Breast epithelium (tissue), 4 donors: ENCODE measurements at places on chromosomes 2 and 18.

GRCh38 chr2:166803373-166804000 lies 84.8 kb upstream of the XIRP2 start:
- DNase-seq = no peak

DNA sequence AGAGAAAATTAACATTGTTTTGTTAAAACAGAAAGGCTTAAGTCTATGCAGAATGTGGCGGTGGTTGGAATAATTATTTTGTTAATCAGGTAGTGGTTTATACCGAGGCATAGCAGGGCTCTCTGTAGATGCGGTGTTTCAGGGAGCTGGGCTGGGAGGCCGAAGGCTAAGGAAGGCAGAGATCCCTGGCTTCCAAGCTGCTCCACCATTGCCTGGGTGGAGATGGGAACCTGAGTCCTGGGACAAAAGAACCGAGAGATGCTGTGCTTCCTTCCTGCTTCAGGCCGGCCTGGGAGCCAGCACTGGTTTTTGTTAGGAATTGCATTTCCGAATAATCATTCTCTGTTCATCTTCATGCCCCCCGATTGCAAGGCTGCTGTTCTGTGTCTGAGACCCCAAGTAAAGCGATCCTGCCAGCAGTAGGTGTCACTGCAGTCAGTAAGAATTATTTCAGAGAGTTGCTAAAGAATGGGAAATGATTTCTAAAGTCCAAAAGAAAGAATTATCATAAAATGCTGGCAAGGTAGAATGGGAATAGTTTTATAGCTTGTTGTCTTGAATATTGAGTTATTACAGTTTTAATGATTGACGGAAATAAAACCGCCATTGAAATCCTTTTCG lies 824.9 kb downstream of the GALR1 start:
- no peak for DNase-seq

DNA sequence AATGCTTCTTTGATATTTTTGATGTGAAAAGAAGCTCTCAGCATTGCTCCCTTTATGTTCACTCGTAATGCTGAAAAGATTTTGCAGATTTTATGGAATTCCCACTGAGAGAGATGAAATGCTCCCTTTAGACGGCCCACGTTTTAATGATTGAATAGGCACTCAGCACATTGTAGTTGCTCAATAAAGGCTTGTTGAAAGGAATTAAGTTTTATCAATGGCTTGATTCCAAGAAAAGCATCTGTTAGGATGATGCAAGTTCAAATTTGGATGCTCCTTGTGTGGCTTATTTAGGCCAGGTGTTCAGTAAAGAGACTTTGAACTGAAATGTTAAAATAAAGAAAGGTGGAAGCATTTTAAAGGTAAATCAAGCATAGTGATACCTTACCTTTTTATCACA lies 725.1 kb downstream of the EPHA4 start:
- no peak for DNase-seq

- no peak for DNase-seq
These were observed 209.2 kb downstream of the MYCN start for GRCh38 chr2:16149349-16150243.

DNA sequence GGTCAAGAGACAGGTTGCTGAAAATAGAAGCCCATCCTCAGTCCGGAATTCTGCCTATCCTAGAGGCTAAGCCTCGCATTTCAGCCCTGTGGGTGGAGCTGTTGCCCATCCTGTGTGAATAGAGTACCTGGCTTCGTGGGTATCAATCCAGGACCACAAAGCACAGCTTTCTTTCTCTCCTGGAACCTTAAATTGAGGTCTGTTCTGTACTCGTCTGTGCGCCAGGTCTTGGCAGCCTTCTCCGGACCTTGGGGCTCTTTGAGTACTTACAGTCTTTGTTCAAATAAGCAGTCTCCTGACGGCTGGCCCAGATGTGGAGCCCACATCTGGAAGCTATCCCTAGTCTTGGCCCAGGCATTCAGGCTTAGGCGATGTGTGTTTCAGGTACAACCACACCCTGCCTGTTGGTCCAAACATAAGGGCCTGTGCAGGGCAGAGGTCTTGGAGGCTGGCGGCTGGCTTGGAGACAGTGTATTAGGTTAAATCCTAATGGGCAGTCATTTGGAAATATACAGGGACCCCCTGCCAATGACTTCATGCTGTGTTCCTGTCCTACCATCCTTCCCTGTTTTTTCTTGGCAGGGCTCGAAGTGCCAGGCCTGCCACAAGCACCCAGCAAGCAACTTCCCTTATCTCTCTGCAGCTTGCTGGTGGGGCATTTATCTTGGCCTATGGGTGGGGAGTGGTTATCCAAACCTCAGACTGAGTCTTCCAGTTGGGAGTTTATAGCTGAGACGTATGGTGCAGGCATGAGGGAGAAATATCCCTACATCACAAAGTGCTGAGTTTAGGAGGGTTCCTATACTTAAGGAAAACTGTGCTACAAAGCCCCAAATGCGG lies 294.1 kb downstream of the BCL2 start:
- DNase-seq = peak; percentile 61

DNA sequence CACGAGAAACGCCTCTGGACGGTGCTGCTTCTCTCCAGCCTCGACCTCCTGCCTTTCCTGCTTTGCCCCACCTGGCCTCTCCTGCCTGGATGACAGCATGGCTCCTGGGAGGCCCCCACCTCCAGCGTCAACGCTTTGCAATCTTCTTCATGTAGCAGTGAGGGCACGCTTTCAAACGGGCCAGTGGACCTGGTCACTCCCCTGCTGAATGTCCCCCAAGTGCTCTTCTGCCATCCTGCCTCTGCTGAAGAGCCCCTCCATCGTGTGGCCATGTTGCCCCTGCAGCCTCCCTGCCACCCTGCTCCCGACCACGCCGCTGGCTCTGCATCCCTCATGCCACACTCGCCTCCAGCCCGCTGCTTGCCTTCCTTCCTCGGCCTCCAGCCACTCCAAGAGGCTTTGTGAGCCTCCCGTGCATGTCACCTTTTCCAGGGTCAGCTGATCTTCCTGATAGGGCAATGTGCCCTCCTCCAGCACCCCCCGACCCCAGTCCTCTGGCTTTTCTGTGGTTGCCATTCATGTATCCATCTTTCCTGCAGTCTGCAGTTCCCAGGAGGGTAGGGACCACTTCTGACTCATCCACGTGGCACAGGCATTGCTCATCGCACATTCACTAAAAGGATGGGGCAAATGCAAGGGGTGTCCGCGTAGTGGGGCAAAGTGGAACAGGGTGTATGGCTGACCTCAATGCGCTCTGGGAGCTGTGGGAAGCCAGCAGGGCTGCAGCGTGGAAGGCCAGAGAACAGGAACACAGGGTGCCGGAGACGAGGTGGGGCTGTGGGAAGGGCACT lies 268.8 kb downstream of the TWIST2 start:
- no peak for DNase-seq

- DNase-seq = no peak
These were observed 162.8 kb downstream of the DIS3L2 start for GRCh38 chr2:232124309-232124708.

GRCh38 chr2:9629222-9630116 lies 1.3 kb downstream of the YWHAQ start:
- no peak for DNase-seq

DNA sequence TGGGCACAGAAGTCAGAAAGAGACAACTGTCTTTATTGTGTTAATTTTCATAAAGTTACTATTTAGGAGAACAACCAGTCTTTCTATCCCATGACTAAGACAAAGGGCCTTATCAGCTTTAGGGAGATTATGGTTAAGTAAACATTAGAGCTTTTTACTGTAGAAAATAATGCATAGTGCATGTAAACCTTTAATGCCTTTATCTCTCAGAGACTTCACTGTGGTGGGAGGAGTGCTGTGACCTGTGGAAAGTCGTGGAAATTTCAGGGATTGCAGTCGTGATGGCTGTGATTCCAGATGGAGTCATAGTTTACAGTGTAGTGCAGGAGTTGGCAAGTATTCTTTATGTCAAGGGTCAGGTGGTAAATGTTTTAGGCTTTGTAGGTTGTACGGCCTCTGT lies 15.8 kb downstream of the ZNF236 start:
- no peak for DNase-seq

DNA sequence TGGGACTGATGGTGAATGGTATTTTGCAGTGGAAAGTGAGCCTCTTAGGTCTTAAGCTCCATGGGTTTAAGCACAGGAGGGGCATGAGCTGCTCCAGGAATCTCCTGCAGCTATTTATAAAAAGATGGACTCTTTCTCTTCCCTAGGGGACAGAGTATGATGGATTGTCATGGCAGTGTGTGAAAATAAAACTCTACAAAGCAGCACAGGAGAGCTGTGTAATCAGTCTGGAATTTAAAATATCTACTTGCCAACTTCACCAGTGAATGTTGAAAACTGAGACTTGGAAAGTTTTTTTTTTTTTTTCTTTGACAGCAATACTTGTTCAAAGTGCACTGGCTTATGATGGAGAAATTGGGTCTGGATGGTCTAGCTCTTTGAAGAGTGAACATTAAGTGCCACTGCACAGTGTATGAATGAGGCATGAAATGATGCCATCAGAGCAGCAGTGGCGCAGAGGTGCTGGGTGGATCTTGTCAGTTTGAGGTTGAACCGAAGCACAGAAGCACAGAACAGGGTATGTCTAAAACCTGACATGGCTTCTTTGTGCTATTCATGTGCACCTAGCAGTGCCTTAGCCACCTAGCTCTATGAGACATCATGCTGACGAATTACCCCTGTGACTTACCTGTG lies 245.4 kb downstream of the PTPRM start:
- DNase-seq = no peak

DNA sequence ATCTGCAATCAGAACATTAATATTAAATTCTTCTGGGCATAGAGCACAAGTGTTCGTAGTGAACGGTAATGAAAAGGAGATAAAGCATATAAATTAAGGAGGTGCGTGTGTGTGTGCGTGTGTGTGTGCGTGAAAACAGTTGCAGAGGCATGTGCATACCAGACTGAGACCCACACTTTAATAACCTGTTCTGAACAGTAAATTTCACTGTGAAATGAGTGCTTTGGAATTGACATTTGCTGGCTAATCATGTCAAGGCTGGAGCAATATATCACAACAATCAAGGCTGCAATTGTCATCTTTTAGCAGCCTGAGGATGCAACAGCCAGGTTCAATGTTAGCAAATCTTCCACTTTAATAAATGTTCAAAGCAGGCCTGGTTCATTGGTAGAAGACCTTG lies 57.9 kb downstream of the DCDC2C start:
- no peak for DNase-seq

DNA sequence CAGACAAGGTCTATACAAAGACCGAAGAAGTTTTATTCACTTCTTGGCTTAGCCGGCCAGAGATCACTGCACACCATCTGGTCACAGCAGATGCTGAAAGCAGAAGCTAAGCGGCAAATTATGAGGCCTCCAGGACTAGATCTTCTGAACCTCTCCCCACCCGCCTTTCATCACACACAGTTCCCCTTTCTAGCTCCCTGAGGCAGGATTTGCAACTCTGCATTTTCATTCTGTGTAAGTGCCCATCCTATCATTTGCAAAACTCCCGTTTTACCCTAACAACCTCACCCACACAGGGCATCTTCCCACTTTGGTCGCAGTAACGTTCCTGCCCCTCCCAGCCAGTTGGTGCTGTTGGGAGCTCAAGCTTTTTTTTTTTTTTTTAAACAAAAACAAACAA lies 3.1 kb upstream of the MOB1A start:
- DNase-seq = no peak

GRCh38 chr2:134900151-134900550 lies 18.5 kb upstream of the CCNT2 start:
- no peak for DNase-seq

DNA sequence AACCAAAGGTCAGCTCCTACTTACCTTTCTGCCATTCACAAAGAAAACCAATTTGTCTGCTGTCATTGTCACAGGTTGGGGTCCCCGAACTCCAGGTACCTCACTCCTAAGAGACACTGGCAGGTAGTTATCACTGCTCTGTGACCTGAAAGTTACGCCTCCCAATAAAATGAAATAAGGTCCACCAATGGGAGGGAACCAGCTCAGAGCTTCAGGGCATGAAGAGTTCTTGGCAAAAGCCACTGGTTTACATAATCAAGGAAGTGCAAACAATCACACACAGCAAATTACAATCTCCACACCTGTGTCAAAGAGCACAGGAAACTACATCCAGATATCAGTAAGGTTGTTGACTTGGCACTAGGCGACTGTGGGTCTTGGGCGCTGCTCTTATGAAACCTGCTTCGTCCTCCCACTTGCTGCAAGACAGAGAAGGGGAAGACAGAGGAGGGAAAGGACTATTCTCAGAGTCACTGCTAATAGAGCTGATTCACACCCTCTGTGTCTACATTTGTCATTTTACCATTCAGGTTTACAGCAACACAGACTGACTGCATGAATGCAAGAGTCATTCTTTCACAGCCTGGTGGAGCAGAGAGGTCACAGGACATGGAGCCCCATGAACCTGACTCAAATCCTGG lies at the start of gene XDH:
Gene XDH, minus strand, starts transcription at position 142 of the 641 bp plus-strand sequence. Its CDS starts 76 bp downstream, at position 66.
- DNase-seq = peak; percentile 45

DNA sequence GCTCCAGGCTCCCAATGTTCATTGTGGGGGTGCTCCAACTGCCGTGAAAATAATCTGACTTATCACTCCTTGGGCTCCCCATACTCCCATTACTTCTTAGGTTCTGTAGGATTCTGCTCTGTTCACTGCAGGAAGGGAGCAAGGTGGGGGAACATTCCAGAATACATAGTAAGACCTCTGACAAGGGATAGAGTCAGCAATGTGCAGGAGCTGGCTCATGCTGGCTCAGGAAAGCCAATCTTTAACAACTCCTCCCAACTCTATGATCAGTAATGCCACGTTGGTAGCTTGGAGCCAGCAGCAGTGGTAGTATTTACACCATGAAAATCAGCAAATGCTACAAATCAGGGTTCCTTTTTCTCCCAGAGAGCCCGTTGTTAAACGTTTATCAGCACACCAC lies 44.4 kb downstream of the FECH start:
- DNase-seq = no peak

DNA sequence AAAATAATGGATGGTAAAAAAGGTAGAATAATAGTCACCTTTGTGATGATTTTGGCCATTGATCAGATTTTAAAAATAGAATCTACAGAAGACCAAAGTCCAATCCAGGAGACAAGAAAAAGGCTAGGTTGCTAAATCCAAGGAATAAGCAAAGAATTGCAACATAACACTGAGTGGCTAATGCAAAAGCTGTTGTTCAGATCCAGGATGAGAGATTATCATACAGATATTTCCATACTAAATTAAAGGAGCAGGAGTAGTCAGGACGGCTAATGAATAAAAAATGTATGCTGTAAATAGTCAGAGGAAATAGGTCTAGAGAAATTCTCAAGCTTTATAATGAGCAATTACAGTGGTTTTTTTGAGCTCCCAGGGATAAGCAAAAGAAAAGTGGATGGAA lies 745.9 kb upstream of the ACVR2A start:
- no peak for DNase-seq

DNA sequence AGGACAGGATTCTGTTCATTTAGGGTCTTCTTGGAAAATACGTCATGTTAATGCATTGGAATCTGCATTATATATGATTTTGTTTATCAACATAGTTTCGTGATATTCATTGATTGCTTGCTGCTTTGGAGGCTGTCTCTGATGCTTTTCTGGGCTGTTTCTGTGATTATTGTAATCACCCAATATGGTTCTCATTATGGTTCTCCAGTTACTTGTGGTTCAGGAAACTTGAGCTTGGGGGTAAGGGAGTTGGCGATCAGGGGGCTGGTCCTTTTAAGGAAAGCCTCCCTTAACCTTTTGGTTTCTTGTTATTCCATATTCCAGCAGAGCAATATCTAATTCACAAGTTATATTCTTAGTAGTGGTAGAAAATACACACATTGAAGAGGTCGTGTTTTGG lies 17.4 kb upstream of the STON1 start:
- no peak for DNase-seq
